ENCODE measurements at places on chromosomes 2 and 18.

GRCh38 chr2:26885651-26886329 is 37.9 kb downstream of the DPYSL5 start:
- DNase-seq, result no peak

GRCh38 chr2:199499005-199499404 is 41.3 kb upstream of the SATB2 start:
- DNase-seq, result no peak

DNA sequence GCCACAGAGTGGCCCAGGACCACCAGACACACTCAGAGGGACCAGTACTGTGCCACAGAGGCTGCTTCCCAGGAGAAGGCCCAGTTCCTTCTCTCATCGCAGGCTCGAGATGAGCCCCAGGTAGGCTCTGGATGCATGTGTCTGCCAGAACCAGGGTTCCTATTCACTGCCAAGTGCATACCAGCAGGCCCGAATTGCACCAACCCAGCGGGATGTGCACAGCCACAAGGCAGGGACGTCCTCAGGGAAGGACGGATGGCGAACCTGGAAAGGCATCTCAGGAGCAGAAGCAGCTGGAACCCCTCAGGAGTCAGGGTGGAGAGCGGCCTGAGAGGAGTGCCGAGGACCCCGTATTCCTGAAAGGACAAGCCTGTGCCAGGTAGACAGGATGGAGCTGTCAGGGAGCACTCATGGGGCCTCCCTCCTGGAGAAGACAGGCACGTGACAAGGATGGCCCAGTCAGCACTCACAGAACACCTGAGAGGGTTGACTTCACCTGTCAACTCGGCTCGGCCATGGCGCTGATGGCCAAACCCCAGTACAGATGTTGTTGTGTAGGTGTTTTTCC is 73.7 kb downstream of the PTGR3 start:
- no peak for DNase-seq

DNA sequence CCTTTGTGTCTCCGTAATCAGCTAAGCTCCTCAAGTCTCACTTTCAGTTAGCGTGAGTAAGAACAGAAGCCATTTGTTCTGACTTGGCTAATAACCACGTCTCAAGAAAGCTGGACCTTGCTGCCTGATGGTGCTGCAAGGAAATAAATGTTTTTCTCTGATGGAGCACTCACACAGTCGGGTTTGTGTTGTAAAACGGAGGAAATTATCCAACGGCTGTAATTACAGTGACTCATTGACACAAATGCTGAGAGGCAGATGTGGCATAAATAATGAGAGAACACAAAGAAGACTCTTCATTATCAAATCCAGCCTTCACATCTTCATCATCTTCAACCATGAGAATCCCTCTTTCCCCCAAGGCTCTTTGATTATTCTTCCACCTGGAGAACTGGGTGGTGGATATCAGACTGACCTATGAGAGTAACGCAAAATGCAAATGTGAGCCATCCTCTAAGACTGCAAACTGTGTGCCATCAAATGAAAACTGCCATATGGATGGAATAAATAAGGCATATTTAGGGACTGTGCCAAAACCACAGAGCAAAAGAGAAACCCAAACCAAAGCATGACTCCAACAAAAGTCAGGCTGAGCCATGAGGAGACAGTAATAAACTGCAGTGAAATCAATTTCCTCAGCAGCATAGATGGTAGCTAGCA is 252.6 kb downstream of the RND3 start:
- DNase-seq, result no peak

DNA sequence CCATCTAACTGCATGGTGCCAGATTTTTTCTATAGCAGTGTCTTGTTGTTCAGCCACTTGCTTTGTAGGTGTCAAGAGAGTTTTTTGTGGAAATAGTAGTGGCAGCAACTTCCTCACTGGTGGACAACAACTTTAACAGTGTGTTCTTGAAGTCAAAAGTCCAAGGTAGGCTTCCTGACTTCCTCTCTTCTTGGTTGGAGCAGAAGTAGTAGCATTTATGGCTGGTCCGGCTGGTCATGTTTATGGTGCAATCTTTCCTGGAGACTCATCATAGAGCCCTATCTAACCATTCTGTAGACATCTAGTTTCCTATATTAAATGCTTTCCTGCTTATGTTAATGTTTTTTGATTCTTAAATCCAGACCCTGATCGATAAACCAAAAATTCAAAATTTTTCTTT is 11.7 kb downstream of the GPR75 start:
- no peak for DNase-seq

- no peak for DNase-seq
These were observed 124.7 kb upstream of the SERPINE2 start for GRCh38 chr2:224163566-224164307.

- DNase-seq, result no peak
These were observed 39.3 kb downstream of the IL1RL2 start for GRCh38 chr2:102226171-102226570.

DNA sequence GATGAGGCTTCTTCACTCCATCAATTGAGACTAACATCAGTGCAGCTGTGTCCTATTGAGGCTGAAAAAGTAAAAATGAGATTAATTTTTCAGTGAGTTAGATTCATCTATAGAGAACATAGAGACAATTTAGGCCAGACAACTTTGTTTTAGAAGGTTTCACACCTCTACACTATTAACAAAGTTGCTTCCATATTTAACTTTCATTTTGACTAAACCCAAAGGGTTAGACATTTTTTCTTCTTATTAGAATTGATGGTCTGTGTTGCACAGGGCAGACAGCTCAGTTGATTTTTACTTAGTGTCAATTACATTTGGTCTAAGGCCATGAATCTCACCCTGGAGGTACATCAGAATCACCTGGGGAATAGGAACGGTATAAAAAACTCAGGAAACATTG is 130.2 kb upstream of the NXPH2 start:
- DNase-seq, result no peak

- peak; percentile 55 for DNase-seq
These were observed 925 bp downstream of the SESTD1 start for GRCh38 chr2:179263446-179264367.

- no peak for DNase-seq
These were observed 1158.3 kb downstream of the RPIA start for GRCh38 chr2:89849731-89850130.

GRCh38 chr2:178478130-178478438 is 316 bp downstream of the FKBP7 start:
- no peak for DNase-seq

Data from KBM-7 (cell line).